ENCODE measurements at places on chromosomes 5 and 9.

DNA sequence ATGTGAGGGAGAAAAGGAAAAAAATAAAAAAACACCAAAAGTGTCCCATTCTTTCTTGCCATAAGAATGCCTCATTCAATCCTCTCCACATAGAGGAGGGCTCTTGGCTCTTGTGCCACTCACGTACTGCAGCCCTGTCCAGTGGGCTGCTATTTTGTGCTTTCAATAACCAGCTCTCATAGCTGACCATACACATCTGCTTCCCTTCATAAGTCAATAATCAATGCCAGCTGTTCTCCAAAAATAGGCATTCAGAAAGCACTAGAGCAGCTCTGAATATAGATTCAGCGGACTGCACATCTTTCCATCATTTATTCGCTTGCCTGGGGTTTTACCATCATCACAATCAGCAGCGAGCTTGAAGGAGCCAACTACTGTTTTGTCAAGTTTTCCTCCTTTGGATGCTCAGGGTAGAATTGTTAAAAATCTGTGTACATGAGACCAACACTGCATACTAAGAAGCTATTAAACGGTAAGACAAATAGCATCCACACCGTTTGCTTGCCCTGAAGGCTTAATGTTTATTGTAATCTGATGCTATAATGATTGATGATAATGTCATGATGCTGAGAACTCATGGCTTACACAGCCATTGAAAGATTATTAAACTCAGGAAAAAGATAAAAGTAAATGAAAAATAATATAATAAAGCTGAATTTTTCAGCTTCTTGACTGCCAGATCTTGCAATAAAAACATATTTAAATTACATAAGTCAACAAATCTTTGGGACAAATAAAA lies 80.0 kb downstream of the OXCT1 start:
- DNase-seq = no peak

DNA sequence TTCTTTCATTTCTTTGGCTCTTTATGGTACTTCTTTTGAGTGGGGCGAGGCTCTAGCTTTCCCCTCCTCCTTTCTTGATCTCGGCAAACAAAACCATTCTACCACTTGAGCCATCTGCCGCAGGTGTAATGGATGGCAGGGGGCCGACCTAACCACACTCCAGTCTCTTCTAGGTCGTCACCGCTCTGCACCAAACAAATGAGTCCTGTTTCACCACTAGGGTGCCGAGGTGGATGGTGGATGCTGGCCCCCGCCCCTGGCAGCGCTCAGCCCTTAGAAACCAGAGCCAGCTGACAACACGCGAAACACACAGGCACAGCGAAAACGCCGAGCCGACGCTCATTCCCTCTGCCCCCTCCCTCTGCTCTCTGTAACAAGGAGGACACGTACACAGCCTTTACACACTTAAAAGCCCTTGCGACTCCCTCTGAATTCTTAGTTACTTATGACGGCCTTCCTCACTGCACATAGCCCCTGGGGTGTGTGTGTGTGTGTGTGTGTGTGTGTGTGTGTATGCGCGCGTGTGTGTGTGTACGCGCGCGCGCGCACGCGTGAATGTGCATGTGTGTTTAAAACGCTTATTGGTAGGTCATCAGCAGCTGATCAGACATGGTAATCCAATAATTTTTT lies 199.4 kb downstream of the MEF2C start:
- no peak for DNase-seq

GRCh38 chr5:33472805-33473409 lies 32.1 kb downstream of the TARS1 start:
- DNase-seq = no peak

GRCh38 chr5:19369561-19369960 lies 618.4 kb downstream of the CDH18 start:
- no peak for DNase-seq

- DNase-seq = no peak
Observed at GRCh38 chr5:96668725-96669124, 6.5 kb downstream of the CAST start.

DNA sequence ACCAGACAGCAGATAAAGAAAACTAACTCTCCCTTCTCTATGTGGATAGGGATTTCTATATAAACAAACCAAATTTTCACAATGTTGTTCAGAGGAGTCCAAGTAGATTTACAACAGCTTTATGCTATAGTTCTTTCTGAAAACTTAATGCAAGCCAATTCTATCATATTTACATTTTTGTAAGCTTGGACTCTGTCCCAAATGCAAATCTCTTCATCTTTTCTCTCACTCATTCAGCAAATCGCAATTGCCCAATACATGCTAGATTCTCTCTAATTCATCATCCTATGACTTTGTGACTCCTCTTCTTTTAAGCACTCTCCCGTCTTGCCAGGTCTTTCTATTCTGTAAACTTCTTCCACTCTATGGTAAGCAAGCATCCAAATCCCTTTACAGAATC lies 39.1 kb upstream of the UGT3A2 start:
- DNase-seq = no peak

- no peak for DNase-seq
Observed at GRCh38 chr5:55483885-55484284, 50.9 kb downstream of the PLPP1 start.

GRCh38 chr9:133793471-133793870 lies 55.3 kb upstream of the SARDH start:
- DNase-seq = no peak

GRCh38 chr5:133742431-133742988 lies 130.2 kb upstream of the FSTL4 start:
- DNase-seq = no peak

- DNase-seq = no peak
Observed at GRCh38 chr5:38291355-38291754, 33.0 kb downstream of the EGFLAM start.

DNA sequence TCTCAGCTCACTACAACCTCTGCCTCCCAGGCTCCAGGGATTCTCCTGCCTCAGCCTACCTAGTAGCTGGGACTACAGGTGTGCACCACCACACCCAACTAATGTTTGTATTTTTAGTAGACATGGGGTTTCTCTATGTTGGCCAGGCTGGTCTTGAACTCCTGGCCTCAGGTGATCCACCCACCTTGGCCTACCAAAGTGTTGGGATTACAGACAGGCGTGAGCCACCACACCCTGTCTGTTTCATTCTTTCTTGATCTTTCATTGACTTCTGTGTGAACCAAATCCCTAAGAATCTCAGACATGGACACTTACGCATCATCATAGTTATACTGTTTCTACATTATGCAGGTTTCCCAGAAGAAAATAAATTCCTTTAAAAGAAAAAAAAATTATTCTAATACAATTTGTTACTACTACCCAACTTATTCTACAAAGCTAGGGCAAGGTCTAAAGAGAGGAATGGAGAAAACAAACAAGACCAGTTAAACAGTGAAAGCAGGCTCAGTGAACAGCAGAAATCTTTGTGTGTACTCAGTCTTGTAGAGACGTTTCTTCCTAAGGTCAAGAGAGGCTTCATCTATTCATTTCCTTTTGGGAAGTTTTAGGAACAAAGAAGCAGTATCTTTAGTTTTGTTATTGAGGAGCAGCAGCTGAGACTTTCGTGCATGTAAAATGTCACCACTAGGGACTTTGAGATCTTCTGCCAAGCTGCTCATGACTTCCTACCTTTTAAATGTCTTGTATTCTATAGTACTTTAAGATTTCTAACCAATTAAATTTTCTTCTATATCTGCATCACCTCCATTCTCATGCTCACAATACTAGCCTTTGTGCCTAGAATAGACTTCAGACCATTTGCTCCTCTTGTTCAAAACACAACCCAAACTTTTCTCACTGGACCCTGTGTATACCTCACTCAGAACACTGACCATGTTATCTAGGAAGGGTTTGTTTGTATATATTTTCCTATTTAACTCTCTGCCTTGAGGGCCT lies 5.6 kb upstream of the HMGCR start:
- DNase-seq = no peak

- no peak for DNase-seq
Observed at GRCh38 chr5:179727106-179727505, 5.5 kb upstream of the MAML1 start.

DNA sequence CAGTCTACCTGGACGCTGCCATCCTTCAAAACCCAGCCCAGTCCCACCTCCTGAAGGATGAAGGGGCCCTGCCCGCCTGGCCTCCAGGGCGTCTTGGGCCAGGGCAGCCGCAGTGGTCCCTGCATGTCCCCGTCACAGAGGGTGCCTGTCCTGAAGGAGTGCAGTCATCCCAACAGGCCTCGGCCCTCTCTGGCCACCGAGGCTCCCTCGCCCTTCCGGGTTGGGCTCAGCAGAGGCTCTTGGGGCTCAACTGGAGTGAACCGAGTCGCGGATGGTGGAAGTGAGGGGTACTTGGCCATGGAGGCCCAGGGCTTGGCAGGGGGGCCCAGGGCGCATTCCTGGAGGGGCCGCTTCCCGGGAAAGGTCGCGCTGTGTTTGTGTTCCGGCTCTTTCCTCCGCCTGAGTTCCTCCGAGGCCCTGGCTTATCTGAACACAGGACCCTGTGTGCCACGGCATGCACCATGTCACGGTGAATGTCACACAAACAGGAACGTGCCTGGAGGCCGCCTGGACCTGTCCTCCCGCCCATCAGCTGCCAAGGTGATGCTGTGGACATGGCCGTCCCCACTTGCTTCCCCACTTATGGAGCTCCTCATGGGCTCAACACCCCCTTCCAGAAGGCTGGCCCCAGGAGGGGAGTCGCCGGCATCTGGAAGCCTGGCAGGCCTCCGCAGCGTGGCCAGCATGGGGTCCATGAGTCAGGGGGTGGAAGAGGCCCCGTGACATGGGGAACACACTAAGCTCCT lies 25.7 kb upstream of the OBP2B start:
- no peak for DNase-seq

DNA sequence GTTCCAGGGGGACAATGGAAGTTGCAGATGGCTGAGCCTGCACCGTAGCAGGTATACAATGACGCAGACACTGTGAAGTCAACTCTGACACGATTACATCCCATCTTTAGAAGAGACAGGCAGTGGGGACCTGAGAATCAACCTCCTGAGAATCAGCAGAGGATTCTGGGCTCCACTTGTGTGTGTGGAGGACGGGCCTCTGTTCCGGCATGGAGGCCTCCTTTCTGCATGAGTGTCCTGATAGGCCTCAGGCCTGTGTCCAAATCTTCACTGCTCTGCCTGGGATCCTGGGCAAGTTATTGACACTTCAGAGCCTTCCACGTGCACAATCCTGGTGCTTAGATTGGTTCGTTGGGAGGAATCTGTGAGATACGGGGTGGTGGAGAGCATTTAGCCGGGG lies 151.2 kb upstream of the COL5A1 start:
- no peak for DNase-seq

- no peak for DNase-seq
Observed at GRCh38 chr9:14018081-14018480, 295.9 kb downstream of the NFIB start.

- DNase-seq = no peak
Observed at GRCh38 chr9:79641070-79641469, 69.3 kb downstream of the TLE4 start.

GRCh38 chr9:86529496-86530275 lies 175.5 kb upstream of the TUT7 start:
- DNase-seq = no peak

DNA sequence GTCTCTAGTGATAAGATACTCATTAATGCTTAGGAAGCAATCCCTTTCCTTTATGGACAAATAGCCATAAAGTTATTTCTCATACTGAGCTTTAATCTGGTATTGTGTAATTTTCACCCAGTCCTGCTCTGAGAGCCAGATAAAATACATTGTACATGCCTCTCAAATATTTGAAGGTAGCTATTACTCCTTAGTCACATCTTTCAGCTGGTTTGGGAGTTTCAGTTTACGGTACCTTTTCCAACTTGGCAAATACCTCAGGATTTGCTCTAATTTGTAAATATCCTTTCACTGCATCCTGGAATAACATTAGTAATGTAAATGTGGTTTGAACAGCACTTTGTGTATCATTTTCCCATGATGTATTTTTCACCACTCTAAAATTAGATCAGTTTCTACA lies 47.4 kb downstream of the ABHD17B start:
- DNase-seq = no peak

DNA sequence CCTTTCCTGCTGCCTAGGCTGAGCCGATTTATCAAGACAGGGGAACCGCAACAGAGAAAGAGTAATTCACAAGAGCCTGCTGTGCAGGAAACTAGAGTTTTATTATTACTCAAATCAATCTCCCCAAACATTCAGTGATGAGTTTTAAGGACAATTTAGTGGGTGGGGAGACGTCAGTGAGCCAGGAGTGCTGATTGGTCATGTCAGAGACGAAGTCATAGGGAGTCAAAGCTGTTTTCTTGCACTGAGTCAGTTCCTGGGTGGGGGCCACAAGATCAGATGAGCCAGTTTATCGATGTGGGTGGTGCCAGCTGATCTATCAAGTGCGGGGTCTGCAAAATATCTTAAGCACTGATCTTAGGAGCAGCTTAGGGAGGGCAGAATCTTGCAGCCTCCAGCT lies 19.0 kb downstream of the SNX24 start:
- no peak for DNase-seq

DNA sequence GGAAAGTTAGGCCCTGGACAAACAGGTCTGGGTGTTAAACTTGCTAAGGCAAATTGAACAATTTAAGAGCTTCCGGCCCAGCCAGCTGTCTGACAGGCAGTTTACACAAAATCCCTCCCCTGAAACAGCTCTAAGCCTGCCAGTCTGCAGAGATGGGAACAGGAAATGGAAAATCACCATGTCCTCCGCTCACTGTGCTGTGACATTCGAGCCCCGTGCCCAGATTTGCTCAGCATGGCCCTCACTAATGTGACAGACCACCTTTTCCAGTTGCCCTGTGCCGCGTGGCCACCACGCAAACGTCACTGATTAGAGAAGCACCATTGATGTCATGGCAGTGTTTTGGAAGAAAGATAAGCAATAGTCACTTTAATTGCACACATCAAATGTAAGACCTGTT lies 41.0 kb downstream of the CCNJL start:
- no peak for DNase-seq

DNA sequence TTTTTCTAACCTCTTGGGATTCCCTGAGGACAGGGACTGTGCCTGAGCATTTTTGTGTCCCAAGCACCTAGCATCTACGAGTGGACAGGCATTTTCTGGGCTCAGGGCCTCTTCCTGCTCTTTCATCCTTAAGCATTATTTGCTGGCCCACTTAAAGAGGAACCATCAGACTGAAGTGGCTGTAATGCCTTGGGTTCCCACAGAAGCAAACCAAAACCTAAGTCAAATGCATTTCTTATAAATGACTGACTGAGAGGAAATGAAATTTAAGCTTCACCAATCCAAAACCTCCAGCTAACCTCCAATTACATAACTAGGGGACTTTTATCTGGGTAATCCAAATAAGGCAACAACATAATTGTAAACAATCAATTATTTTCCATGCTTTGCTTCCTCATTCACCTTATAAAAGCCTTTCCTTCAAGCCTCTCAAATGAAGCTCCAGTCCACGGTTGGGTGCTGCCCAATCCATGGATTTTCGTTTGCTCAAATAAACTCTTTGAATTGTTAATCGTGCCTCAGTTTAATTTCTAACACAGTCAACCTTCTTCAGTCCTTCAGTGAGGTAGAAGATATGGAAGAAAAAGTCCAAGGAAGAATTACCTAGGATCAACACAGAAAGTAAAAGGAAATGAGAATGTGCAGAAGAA lies 25.3 kb upstream of the SLC31A2 start:
- no peak for DNase-seq

DNA sequence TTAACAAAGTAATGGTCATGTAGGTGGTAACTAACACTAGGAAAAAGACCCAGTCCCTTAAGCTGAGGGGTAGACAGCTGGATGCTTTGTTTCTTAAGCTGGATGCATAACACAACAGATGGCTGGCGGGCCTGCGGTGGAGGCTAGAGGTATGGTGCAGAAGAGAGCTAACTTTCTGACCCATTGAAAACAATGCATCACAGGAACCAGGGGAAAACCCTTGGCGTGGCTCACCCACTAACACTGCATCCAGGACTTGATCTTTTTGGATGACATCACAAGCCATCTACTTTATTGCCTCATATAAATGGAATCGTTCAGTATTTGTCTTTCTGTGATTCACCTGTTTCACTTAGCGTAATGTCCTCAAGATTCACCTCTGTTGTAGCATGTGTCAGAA lies 138.7 kb downstream of the AUH start:
- no peak for DNase-seq

All from HS-5 (cell line).